MCF 10A (cell line): ENCODE measurements at places on chromosomes 13 and 19. TPM values are rescaled to one million over a fixed set of nuclear protein-coding genes. Genes with fewer than 3 reads are reported as not detected.

Gene SHISA7
- total RNA-seq, result not detected in 2 replicates

Gene TNFSF13B
- total RNA-seq, result 2.5 and 3.3 TPM in 2 replicates

DNA sequence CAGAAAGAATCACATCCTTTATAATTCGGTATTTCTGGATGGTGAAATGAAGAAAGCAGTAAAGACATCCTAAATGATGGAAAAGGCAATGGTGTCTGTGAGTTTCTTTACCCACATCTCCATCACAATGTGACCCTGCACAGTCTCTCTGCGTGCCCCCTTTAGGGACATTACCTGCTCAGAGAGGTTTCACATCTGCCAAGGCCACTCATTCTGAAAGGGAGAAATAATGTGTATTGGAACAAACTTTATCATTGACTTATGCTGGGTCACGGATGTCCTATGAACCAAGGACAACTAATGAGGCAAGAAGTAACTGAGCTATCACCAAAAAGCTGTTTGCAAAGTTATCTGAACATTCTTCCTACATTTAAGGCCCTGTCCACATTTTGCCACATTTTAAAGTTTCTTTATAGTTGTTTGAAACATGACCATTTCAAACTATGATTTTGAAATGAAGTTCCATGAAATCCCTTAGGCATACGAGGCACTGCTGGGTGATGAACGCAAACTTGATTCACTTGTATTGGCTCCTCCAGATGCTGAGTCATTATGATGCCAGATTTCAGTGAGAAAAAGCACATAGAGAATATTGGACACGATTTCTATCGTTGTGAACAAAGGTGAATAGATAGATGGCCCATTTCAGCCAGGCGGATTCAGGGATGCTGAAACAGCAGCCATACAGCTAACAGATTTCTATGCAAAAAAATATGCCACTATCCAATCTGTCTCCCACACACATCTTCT is 63.5 kb upstream of the HMGB1 start:
- H3K4me1 ChIP-seq, result no peaks in the 10 kb centered on the region
- no peaks in the 10 kb centered on the region for H3K27me3 ChIP-seq
- H3K27ac ChIP-seq, result no peak overlapping the region
- DNase-seq, result peak; percentile 4

- peaks cover 11% of the 10 kb centered on the region for H3K4me1 ChIP-seq
- no peak for DNase-seq
- H3K27me3 ChIP-seq, result no peaks in the 10 kb centered on the region
Observed at GRCh38 chr19:14375582-14376291, 5.5 kb upstream of the ADGRE5 start.

GRCh38 chr13:34372581-34372980 is 554.6 kb downstream of the RFC3 start:
- no peaks in the 10 kb centered on the region for H3K27me3 ChIP-seq
- DNase-seq, result no peak
- H3K4me1 ChIP-seq, result peaks cover 9% of the 10 kb centered on the region
- H3K36me3 ChIP-seq, result no peaks in the 10 kb centered on the region
